ENCODE measurements at places on chromosomes 2 and 18.

DNA sequence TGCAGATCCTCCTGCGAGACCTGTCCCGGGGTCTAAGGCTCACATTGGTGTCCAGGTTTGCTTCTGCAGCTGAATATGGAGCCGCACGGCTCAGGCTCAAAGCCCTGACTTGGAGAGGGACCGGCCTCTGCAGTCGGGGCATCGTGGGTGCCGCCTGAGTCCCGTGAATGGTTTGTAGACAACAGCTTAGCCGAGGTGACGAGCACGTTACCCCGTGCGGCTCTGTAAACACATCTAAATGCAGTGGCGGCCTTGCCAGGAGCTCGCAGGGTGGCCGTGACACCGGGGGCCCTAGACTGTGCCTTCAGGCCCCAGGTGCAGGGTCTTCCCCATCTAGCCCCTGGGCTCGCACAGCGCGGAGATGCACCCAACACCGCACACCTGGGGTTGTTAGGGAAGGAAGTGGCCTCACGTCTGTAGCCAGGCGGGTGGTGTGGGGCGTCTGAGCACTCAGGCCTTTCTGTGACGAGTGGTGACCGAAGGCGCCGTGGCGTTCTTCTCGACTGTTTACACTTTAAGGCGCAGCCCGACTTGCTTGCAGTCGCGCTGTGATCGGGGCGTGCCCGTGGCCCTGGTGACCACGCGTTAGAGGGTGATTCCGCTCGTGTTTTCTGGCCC, 91.6 kb downstream of the NFATC1 start:
- DNase-seq: no peak

- no peak for DNase-seq
These were observed 62.5 kb downstream of the SLC4A3 start for GRCh38 chr2:219689676-219690628.

- no peak for DNase-seq
These were observed 3.7 kb downstream of the EEF1B2 start for GRCh38 chr2:206163251-206163880.

- no peak for DNase-seq
These were observed 676 bp upstream of the AGPS start for GRCh38 chr2:177391822-177392372.

DNA sequence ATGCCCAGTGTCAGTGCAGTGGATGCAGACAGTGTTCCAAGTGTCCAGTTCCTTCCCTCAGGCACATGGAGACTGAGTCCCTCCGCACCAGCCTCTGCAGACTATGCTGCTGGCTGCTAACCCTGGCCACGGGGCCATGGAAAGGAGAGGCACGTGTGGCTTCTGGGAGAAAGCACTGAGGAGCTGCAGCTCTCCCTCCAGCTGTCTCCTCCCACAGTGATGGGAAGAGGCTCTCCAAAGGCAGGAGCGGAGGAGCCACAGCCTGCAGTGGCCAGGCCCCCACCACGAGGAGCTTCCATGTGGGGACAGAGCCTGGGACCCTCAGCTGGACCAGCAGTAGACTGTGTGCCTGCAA, 141.1 kb downstream of the NDUFA10 start:
- DNase-seq: peak; percentile 25

DNA sequence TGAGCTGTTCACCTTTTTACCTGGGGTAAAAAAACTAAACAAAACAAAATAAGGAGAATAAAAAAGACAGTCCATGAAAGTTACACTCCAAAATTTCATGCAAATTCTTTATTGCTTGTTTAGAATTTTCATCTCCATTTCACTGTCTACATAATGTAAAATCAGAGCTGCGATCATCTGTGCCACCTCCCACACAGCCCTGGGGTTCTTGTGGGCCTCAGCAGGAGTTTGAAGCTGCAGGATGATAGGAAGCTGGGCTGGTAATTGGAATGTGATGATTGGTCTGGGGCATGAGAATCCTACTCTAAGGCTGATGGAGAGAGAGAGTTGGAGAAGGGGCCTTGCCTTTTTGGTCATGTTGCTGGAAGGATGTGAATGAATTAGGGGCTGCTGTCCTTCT, 4.2 kb upstream of the LHCGR start:
- no peak for DNase-seq

DNA sequence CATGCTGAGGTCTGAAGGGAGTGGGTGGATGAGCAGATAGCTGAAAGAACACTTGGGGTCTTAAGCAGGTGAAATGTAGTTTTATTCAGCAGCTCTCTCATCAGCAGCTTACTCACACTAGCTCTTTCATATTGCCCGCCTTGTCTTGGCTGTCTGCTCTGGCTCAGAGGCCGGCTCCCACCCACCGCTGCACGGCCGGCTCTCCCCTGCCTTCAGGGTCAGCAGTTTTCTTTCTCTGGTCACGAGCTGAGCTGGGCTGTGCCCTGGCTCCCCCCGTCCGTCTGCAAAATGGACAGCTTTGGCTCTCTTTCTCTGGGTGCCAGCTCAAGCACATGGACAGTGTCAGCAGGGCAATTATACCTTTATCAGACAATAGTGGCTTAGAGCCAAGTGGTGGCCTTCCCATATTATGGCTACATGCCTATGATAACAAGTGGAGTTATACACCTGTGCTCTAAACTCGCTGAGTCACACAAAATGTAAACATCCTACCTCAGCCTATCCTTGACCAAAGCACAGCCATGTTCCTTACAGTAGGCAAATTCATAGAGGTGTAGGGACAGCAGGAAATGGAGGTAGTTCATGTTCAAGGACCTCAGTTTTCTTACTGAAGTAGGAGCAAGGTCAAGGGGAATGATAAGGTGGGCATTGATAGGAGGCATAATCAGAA, 224.8 kb downstream of the SOCS6 start:
- no peak for DNase-seq

DNA sequence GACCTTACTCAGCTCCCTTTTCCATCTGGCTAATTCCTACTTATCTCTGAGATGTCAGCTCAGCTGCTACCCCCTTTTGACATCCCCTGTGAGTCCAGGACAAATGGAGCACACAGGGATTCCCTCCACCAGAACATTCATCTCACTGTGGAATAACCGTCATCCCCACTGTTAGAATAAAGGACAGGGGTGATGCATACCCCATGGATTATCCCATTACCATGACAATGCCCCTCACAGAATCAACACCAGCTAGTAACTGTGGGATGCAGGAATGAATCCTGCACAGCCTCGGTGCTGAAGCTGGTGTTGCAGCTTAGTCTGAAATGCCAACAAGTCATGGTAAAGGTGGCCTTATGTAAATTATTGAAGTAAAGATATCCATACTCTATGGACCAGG, 624.8 kb upstream of the RAB6C start:
- no peak for DNase-seq

DNA sequence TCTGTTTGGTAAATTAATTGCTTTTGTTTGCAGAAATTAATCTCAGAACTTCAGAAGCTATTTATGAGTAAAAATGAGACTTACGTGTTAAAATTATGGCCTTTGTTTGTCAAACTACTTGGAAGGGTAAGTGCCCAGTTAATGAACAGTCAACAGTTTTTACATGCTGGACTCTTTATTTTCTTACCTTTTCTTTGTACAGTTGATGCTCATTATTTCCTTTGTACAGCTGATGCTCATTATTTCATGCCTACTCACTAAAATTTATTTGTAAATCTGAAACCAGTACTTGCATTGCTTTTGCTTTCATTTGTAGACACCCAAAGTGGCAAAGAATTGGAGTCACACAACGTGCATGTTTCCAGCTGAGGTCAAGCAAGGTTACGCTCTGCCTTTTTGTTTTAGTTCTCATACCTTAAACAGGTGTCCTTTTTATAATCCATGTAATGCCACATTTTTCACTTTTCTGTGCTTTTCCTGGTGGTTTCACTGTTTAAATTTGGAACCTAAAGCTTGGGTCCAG, 13.3 kb downstream of the RIF1 start:
- no peak for DNase-seq

- DNase-seq: no peak
These were observed 743 bp upstream of the PUS10 start for GRCh38 chr2:61018798-61019197.

GRCh38 chr2:205461678-205462665, 220.3 kb upstream of the NRP2 start:
- DNase-seq: no peak

- DNase-seq: no peak
These were observed 4.8 kb upstream of the ONECUT2 start for GRCh38 chr18:57430079-57431001.

DNA sequence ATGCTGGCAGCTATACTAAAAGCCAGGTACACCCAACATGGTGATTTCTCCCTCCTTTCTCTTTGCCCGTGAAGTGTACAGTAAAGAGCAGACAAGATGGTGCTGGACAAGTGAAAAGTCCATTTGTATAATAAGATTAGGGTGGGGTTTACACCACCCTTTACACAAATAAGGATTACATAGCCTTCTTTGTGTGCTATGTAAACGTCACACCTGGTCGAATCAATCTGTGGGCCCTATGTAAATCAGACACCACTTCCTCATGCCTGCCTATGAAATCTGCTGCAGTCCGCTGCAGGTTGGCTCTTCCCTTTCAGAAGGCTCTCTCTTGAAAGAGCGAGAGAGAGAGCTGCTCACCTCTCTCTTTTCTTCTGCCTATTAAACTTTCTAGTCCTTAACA, 1054.3 kb upstream of the SLC39A10 start:
- no peak for DNase-seq

GRCh38 chr2:3309496-3310355, 67.9 kb downstream of the EIPR1 start:
- no peak for DNase-seq

GRCh38 chr2:234091432-234091879, 41.0 kb downstream of the SPP2 start:
- no peak for DNase-seq

DNA sequence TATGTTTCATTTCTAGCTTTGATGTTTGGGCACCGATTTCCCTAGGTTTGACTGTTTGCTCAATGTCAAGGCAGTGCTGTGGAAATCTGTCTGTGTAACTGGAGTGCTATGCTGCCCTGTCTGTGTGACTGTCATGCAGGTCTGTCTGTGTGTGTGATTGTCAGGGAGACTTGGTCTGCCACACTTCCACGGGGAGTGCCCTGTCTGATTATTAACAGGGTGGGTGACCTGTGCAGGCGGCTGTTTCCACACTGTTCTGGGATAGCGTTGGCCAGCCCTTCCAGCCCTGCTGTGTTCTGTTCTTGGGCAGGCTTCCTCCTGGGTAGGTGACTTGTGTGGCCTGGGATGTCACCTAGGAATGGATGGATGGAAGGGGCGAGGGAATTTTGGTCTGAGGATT, 85.3 kb downstream of the FHOD3 start:
- no peak for DNase-seq

GRCh38 chr2:213451542-213452239, 167.4 kb downstream of the SPAG16 start:
- DNase-seq: no peak

- DNase-seq: no peak
These were observed 136.2 kb downstream of the WDSUB1 start for GRCh38 chr2:159150280-159150746.

DNA sequence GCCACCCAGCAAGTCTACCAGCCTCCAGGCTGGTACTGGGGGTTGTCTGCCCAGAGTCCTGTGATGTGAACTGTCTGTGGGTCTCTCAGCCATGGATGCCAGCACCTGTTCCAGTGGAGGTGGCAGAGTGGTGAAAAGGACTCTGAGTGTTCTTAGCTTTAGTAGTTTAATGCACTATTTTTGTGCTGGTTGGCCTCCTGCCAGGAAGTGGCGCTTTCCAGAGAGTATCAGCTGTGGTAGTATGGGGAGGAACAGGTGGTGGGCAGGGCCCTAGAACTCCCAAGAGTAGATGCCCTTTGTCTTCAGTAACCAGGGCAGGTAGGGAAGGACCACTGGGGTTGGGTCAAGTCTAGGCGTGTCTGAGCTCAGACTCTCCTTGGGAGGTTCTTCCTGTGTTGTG, 356.7 kb downstream of the STK39 start:
- DNase-seq: no peak

DNA sequence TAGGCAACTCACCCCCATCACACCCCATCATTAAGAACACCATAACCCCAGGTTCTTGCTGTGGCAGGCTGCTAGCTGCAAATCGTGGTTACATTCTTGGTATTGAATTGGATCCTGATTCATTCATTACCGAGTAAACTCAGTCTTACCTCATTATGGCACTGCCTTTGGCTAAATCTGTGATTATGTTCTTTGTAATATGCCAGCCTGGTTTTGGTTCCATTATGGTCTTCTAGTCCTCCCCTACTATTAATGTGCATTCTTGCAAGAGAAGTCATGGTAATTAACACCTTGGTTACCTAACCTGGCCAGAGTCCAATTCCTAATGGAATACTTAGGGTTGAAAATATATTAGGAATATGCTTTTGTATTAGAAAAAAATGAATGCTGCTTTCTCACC, 258.9 kb upstream of the APCDD1 start:
- DNase-seq: no peak

DNA sequence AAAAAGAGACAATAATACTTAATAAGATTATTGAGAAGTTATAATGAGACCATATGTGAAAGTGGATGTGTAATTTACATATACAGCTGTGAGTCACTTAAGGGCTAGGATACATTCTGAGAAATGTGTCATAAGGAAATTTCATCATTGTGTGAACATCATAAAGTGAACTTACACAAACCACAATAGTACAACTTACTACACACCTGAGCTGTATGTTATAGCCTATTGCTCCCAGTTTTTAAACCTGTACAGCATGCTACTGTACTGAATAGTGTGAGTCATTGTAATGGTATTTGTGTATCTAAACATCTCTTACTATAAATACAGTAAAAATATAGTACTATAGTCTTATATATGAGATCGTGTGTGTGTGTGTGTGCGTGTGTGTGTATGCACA, 1420.3 kb upstream of the PIK3C3 start:
- no peak for DNase-seq

GRCh38 chr18:57961876-57962505, 82.0 kb upstream of the NEDD4L start:
- DNase-seq: no peak

- no peak for DNase-seq
These were observed 531.8 kb upstream of the ID2 start for GRCh38 chr2:8149985-8150539.

- no peak for DNase-seq
These were observed 85.7 kb upstream of the RBBP8 start for GRCh38 chr18:22847392-22847791.

GRCh38 chr2:161039071-161039470, 121.2 kb upstream of the TANK start:
- DNase-seq: no peak

DNA sequence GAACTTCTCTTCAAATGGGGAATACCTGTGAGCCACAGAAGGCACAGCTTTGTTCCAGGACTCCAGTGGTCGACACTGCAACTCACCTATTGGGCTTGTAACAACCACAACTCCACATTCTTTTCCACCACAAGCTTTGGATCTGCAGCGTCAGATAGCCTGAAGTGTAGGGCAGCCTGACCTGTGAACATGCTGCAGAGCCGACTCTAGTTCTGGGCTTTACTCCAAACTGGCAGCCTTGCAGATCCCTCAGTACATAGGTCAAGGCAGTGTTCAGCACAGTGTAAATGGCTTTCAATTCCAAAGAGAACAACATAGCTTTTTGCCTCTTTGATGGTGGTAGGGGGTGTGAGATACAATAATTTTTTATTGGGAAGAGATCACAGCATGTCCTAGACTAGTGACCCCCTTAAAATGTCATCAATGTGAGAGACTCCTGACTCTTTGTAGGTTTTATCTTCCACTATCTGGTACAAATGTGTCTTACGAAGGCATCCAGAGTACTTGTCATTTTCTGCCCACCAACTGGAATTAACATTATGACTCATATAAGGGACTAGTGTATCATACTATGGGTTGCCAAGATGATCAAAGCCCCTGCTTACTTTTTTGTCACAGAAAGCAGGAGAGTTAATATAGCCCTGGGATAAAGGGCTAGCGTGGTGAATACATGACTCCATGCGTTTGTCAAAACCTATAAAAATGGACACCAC, 149.8 kb downstream of the COPS8 start:
- no peak for DNase-seq

GRCh38 chr2:201496785-201497184, 45.2 kb downstream of the STRADB start:
- no peak for DNase-seq
